ENCODE measurements at places on chromosomes 4 and X.

- no peak for DNase-seq
Measured at GRCh38 chrX:132918523-132918922, 39.9 kb downstream of the HS6ST2 start.

- DNase-seq = peak; percentile 7
Measured at GRCh38 chrX:135973025-135973547, 702 bp downstream of the MMGT1 start.

DNA sequence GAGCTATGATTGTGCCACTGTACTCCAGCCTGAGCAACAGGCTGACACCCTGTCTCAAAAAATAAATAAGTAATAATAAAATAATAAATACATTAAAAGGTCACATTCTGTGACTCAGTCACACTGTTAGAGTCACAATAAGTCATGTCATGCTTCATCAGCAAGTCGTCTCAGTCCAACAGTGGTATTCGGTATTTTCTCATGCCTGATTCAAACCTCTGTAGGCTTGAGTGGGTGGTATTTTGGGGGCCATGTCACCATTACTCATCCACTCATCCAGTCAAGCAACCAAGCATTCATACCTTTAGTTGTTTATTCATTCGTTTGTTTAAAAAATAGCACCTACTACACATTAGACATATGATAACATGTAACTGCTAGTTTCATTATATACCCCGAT lies 46.9 kb downstream of the SUPT20HL2 start:
- peak; percentile 5 for DNase-seq

GRCh38 chrX:35251226-35251625 lies 308.6 kb downstream of the FAM47B start:
- no peak for DNase-seq

- no peak for DNase-seq
Measured at GRCh38 chr4:78777576-78777940, 1.4 kb downstream of the BMP2K start.

- peak; percentile 50 for DNase-seq
Measured at GRCh38 chr4:83010111-83010521, 507 bp downstream of the LIN54 start.

GRCh38 chrX:54043541-54044125 lies 640 bp downstream of the PHF8 start:
- peak; percentile 18 for DNase-seq

- DNase-seq = peak; percentile 8
Measured at GRCh38 chrX:19535476-19535875, 20.2 kb upstream of the MAP3K15 start.

- DNase-seq = no peak
Measured at GRCh38 chrX:115399306-115399705, 109.8 kb downstream of the LUZP4 start.

DNA sequence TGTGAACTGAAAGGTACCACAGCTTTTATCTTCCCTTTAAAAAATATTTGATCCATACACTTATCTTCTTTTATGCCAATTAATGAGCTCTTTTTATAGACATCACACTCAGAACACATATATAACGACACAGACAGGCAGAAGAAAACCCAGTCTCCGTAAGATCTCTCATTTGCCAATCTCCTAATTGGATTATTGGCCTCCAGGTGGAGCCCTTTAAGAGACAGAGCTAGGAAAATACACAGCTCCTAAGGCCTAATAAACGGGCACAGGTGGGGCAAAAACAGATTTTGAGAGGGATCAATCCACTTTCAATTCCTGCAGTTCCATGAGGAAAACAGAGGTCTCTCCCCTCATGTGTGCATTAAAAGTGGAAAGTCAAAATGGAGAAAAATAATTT lies 1495.4 kb downstream of the RPA4 start:
- DNase-seq = no peak

DNA sequence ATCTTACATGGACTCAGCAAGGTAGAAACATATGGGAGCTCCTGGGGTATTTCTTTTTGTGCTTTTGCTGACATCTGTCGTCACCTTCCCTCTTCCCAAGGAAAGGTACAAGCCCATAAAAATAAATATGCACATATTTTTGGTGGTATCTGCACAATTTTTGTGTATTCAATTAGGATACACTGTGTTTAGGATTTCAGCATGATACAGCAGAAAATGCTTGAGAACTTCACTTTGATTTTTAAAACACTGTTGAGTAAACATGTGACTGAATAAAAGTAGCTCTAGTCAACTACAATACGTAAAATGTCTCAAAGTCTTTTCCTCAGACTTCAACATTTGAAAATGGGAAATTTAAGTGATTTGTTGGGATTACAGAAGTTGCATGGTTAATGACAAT lies 99.4 kb upstream of the SPANXC start:
- DNase-seq = no peak

DNA sequence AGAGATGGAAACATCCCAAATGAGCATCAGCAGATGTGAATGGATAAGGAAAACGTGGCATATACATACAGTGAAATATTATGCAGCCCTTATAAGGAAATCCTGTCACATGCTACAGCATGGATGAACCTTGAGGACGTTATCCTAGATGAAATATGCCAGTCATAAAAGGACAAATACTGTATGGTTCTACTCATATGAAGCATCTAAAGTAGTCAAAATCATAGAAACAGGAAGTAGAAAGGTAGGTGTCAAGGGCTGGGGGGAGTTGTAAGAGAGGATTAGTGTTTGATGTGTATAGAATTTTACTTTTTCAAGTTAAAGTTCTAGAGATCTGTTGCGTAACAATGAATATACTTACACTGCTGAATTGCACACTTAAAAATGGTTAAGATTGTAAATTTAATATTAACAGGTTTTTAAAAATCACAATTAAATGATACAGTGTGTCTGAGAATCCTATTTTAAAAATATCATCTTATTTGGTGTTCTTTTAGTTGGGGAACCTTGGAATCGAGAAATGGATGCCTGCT lies 58.5 kb downstream of the KDM6A start:
- no peak for DNase-seq

DNA sequence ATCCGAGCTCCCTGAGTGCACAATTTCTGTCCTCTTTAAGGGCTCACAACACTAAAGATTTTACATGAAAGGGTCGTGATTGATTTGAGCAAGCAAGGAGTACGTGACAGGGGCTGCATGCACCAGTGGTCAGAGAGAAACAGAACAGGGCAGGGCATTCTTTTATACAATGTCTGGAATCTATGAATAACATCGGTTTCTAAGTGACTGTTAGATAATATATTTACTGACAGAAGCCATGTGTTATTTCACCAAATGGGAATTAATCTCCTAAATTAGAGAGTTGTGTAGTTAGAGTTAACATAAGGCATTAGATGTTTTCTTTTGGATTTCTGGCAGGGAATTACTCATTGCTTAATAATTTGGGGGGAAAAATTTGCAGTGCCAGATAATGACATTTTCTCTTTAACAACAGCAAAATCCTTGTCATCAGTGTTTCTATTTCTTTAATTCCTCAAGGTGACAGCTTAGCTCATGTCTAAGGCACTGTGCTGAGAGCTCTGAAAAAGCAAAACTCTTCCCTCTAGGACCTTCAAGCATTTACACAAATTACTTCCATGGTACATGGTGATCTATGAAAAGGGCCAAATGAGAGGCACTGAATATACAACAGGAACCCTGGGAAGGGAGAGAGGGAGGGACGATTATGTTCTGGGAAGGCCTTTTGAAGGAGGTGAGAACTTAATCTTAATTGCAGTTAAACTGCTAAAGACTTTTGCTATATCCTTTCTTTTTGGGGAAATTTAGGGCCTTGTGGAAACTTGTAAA lies 145.0 kb downstream of the RTL3 start:
- DNase-seq = no peak

DNA sequence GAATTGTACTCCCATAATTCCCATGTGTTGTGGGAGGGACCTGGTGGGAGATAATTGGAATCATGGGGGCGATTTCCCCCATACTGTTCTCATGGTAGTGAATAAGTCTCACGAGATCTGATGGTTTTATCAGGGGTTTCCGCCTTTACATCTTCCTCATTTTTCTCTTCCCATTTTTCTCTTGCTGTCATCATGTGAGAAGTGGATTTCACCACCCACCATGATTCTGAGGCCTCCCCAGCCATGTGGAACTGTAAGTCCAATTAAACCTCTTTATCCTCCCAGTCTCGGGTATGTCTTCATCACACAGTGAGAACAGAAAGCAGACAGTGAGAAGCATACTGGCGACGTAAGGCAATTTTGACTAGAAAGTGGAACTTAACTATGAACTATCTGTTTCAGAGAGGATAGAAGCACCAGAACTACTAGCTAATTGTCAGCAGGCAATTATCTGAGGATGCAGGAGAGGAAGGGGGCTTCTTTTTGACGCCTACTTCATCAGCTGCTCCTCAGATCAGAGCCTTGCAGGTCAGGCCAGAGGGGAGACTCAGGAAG lies 8.5 kb upstream of the GPR50 start:
- no peak for DNase-seq

- DNase-seq = peak; percentile 52
Measured at GRCh38 chr4:16682975-16683374, 215.5 kb downstream of the LDB2 start.

DNA sequence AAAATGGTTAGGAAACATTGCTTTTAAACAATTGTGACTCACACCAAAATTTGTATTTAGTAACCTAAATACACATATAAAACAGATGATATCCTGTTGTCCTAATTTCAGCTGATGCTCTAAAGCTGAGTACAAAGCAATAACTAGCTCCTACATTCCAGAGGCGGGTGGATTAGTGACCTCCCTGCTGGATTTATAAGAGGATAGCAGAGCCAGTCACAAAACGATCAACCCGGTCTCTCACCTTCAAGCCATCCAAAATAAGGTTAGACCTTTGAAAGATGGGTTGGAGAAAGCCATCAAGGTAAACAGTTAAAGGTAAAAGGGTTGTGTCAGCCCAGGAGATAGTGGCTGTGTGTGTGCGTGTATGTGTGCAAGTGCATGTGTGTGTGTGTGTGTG lies 43.2 kb upstream of the SFRP2 start:
- DNase-seq = no peak

DNA sequence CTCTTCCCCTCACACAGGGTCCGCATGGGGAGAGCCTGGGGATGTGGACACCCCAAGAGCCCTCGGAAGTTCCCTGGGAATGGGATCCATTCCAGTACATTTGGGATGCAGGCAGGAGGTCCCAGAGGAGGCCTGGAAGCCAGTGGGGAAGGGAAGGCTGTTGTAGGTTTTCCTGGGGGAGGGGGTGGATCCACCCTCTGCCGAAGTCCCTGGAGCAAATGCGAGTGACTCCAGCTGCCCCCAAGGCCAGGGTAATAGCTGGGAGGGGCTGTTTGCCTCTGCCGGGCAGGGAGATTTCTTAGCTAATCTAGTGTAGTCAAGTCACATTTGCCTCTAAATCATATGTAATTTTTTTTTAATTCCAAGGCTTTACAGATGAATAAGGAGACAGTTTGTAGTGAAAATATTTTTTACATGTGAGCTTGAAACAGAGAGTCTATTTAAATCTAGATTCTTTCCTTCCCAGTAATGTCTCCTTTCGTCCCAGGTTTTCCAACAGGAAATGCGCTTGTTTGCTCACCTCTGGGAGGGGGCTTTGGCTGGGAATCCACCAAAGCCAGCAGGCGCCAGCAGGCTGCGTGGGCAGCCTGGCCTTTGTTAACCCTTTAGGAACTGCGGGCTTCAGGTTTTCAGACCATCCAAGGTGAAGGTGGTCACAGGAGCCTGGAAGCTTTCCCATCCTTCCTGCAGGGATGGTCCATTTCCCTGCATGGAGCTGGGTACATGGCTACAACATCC lies 26.8 kb downstream of the SH3TC1 start:
- DNase-seq = no peak

DNA sequence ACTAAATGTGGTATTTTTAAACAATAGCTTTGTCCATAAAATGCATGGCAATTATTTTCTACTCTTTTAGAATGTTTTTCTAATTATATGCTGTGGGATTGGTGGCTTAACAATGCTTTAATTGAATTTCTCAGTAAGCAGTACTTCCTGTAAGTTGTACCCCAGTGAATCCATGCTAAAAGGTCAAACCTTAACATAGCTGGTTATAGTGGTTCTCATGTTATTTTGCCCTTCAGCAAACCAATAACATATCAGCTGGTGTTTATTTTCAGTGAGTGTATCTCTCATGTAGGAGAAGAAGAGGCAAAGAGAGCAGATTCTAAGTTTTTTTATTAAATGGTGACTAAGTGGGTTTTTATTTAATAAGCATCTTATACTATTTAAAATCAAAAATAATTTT lies 41.5 kb downstream of the BTC start:
- DNase-seq = no peak

GRCh38 chrX:102866981-102867656 lies 70.0 kb upstream of the RAB40AL start:
- DNase-seq = no peak

- peak; percentile 17 for DNase-seq
Measured at GRCh38 chr4:166493924-166494345, 620.9 kb downstream of the TLL1 start.

- no peak for DNase-seq
Measured at GRCh38 chrX:131060147-131060546, 2.0 kb downstream of the ARHGAP36 start.

GRCh38 chr4:124178449-124179021 lies 534.0 kb downstream of the ANKRD50 start:
- no peak for DNase-seq

DNA sequence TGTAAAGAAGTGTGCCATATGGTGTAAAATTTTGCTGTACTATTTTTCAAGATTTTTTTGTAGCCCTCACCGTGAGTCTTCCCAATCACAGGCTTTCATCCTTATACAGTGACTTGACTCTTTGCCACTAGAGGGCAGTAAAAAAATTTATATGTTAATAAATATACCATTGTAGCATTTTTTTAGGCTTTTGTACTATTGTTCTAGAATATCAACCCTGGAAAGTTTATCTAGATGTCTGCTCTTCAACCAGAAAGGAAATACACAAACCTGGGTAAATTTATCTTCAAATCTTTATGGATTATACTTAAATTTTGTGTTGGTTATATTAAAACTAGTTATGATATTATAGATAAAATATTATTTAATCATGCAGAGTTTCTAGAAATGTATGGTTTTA lies 235.3 kb downstream of the TENM3 start:
- DNase-seq = peak; percentile 45

- DNase-seq = no peak
Measured at GRCh38 chr4:17721496-17722355, 59.7 kb downstream of the FAM184B start.

DNA sequence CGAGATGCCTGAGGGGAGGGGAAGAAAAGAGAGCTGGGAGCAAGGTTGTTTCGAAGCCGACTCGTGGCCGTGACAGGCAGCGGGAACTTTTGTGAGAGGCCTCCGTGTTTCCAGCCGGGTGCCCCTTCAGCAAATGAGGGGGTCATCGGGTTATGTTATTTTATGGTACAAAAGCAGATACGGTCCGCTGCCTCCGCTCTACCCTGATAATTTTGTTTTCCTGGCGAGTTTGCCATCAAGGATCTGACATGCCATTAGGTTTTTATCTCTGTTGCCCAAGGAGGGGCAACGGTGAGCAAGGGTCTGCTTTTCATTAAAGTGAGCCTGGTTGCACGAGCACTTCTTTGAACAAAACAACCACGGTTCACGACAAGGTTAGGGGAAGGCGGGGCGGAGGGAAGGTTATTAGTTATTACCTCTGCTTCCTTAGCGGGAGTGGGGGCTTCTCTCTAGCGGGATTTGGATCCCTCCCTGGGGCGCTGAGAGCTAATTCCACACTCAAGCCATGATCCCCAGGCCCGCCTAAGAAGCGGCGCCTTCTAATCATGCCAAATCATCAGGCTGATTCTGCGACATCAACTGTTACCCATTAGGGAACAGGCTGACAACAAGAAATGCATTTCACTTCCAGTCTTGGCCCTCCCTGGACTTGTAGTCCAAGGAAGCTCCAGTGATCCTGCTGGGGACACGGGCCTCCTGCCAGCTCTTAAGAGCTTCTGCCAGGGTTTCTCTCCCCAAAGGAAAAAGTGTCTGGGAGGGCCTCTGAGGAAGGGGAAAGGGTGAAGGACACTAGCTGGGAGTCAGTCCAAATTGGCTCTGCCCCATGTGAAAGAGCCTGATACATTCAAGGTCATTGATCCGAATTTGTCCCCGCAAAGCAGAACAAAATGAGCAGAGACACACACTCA lies 617.7 kb downstream of the MID1IP1 start:
- DNase-seq = no peak
